Right hindlimb (tissue), 1 donor: ENCODE measurements at places on chromosomes 16 and 17.

GRCh38 chr17:82893779-82894178 is 54.0 kb upstream of the ZNF750 start:
- DNase-seq = no peak

DNA sequence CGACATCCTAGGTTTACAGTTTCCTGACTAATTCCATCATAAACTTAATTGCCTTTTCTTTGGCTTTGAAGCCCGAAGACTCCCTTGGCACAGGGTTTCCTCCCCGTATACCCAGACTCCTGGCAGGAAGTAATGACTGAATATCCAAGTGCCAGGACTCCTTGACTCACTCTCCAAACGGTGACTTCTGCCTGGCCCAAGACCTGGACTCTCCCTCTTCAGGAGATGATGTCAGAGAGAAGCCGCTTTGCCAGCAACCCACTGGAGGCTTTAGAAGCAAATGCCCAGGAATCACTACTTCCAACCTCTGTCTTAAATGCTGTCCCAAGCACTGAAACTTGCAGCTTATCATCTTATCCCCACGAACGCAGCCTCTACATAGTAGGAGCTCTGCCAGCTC is 146.5 kb downstream of the RGS9 start:
- no peak for DNase-seq

DNA sequence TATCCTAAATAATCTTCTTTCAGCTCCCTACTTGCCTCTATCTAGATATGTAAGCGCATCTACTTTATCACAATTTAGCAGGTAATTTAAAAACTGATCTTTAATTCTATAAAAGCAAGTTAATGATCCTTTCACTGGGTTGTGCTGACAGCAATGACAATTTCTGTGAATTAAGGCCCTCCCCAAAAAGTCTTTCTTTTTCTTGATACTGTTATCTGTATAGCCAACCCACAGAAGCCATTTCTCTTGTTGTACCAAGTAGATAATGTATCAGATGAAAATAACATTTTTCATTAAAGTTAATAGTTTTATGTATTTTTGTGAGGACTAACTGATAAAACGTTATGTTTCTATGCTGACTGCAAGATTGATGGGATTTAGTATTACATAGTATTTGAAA is 3.8 kb downstream of the ZPBP2 start:
- DNase-seq = no peak

- DNase-seq = no peak
These were observed 108.3 kb upstream of the FAM20A start for GRCh38 chr17:68709461-68709860.

- DNase-seq = no peak
These were observed 19.7 kb upstream of the C17orf107 start for GRCh38 chr17:4879601-4880000.

- no peak for DNase-seq
These were observed 12.3 kb upstream of the CARMIL2 start for GRCh38 chr16:67632415-67633172.

GRCh38 chr17:39834017-39834416 is 30.1 kb downstream of the IKZF3 start:
- DNase-seq = no peak

GRCh38 chr17:15657868-15658267 is 26.2 kb downstream of the TRIM16 start:
- no peak for DNase-seq

DNA sequence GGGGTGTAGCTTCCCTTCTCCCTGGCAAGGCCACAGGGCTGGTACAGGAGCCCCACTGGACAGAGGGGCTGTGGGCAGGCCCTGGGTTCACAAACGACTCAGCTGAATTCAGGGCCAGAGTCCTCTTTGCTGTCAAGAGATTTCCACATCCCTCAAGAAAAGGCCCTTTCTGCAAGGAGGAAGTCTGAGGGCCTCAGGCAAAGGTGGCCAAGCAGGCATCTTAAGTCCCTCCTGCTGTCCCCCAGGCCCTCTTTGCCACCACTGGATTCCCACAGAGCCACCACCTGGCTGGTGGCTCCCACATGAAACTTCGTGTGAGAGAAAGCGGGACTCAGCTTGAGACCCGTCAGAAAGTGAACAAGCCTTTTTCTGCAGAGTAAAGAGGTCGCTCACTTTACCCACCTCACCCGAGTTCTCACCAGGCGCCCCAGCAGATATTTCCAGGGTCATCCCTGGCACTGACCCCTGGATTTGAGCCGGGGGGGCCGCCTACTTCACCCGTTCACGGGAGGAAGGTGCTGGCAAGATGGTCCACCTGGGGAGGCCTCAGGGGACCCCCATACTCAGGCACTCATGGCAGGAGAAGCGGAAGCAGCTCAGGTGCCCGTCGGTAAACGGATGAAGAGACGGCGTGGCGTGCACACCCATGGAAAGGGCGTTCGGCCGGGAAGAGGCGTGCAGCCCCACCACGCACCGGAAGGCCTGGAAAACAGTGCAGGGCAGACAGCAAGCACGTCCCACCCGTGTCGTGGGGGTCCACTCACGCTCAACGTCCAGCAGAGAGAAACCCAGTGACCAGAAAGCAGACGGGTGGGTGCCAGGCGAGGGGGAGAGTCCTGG is 3.6 kb downstream of the RNF166 start:
- DNase-seq = no peak

- peak; percentile 52 for DNase-seq
These were observed 2.0 kb upstream of the BRICD5 start for GRCh38 chr16:2212362-2213324.

DNA sequence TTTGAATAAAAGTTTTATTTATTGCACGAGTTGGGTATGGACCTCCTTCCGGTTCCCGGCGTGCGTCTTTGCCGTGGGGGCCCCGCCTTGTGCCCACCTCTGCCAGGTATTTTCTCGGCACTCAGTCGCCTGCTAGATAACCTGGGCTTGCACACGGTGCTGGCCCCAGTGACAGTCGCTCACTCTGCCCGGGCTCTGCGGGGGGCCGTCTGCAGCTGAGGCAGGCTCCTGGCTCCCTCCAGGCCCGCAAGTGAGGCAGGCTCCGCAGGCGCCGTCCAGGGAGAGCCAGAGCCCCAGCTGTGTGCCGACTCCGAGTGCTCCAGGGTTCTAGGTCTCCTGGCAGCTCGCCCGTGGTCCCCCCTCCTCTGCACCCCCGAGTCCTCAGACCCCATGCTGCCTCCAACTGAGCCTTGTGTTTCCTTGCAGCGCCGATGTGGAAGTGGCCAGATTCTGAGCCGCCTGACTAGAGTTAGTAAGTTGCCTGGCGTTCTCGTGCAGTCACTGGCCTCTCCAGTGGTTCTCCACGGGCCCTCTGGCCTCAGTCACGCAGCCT is 54.7 kb upstream of the PVALEF start:
- DNase-seq = no peak

DNA sequence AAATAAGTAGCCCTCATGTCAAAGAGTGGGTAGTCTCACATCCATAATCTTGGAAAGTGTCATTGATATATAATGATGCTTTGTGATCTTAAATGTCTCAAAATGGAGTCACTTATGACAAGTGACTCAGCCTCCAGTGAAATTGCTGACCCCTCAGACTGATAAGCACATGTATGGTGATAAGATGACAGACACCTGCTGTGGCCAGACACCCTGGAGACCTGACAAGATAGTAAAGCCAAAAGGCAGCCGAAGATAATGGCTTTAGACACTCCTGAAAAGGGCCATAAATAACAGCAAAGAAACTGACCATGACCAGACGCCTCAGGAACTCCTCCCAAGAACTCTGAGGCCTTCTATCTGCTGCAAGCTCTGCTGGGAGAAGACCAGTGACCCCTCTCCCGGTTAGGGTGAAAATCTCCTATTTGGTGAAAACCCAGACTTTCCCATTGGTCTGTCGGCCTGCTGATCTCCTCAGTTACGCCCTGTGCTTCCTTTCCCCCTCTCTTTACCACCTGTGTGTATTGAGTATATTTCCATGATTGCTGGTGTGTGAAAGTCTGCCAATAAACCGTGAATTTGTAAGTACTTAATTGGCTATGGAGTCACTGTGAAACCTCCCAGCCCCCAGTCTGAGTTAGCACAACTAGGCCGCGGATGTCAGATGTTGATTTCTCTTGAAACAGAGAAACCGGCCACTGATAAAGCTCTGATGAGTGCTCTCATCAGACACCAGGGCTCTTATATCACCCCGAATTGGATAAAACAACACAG is 226.7 kb upstream of the MYOCD start:
- no peak for DNase-seq

GRCh38 chr17:30720013-30720471 is 104.5 kb downstream of the CRLF3 start:
- DNase-seq = no peak

DNA sequence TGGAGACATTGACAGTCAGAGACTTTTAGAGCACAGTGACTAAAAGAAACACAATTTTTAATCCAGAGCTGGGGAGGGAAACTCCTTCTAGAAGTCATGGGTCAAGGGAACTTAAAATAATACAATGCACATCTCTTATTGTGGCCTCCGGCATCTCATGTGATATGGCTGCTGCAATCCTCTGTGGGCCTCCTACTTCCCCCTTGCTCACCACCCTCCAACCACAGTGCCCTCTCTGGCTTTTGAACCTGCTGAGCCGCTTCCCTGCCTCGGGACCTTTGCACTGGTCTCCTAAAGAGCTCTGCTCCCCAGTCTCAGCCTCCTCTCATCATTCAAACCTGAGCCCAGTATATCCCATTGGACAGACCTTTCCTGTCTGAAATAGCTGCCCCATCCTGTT is 47.6 kb downstream of the HS3ST2 start:
- DNase-seq = no peak

DNA sequence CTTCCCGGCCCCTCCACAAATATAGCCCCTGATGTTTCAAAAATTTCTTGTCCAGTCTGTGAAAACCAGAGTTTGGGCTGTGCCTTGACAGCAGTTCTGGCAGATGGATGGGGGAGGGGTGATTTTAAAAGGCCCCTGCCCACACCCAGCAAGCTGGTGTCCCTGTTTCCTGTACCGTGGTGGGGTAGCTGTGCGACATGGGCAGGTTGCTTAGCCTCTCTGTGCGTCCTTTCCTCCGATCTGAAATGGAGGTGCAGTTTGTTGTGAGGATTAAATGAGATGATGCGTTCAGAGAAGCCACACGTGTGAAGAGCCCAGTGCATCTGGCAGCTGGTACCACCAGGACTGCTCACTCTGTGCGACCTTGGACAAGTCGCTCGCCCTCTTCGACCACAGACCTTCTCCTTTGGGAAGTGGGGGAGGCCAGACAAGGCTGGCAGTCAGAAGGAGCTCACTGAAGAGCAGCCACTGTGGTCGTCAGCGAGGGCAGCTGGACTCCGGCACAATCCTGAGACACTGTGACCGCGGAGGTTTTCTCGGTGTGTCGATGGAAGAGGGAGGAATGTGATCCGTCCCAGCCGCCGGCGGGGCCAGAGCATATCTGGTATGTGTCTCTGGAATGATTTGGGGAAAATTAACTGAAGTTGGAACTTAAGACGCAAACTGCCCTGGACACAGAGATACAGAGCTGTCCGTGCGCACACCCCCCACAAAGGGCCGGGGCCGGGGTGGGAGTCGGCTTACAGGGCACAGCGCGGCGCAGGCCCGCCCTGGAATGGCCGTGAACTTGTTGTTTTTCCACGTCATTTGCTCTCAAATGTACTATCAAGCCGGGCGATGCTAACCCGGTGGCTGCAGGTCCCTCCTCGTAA is 721 bp upstream of the WFIKKN2 start:
- peak; percentile 70 for DNase-seq

DNA sequence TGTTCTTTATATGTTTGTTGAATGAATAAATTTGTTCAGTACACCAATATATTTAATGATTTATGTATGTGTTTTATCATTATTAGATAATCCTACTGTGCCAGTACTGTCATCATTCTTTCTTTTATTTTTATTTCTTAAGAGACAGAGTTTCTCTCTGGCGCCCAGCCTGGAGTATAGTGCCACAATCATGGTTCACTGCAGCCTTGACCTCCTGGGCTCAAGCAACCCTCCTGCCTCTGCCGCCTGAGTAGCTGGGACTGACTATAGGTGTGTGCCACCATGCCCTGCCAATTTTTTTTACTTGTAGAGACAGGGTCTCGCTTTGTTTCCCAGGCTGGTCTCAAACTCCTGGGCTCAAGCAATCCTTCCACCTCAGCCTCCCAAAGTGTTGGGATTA is 41.8 kb downstream of the PAFAH1B1 start:
- DNase-seq = no peak
